Right ventricle myocardium inferior (tissue), 1 donor: ENCODE measurements at places on chromosomes 11 and 22. TPM values are rescaled to one million over a fixed set of nuclear protein-coding genes. Genes with fewer than 3 reads are reported as not detected.

DNA sequence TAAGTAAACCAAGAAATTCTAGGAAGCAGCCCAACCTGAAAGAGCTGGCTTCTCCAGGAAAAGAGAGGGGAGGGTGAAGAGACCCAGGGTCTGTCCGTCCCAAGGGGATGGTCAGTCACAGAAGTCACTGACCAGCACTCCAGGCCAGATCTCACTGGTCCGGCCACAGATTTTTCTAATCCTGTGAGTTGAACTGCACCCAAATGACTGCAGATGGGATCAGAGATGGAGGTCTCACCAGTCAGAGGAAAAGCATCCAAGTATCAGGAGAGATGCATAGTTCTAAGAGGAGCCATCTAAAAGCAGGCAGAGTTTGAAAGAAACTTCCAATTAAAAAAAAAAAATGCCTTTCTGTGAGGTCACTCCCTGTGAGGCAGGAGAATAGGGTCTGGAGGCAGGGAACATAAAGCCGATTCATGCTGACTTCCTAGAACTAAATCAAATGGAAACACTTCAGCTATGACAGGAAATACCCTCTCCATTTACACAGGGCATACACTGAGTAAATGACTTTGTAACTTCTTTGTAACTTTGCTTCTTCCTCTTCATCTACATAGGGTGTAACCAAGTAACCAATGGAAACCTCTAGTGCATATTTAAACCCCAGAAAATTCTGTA is 144.5 kb downstream of the CCDC34 start:
- no peak for DNase-seq

DNA sequence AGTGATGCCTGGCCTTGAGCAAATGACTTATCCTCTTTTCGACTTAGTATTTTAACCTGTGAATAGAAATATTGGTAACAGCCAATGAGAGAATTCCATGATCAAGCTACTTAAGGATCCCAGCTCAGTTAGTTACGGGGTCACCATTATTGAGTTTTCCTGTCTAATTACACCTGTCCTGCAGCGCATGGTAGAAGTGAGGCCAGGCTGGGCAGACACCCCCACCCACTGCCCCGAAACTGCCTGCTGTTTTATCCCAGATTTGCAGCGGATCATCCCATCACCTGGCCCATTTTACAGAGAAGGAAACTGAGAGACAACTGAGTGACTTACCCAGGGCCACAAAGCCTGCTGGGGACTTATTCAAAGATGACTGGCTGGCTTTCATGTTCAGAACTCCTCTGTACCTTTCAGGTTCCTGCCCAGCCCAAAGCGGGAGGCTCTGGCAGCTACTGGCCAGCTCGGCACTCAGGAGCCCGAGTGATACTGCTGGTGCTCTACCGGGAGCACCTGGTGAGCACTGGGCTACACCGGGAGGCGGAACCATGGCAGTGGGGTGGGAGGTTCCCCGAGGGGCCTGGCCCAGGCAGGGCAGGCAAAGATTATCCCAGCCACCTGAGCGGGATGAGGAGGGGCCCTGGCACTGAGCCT is 1.4 kb downstream of the MUS81 start:
- peak; percentile 21 for DNase-seq

DNA sequence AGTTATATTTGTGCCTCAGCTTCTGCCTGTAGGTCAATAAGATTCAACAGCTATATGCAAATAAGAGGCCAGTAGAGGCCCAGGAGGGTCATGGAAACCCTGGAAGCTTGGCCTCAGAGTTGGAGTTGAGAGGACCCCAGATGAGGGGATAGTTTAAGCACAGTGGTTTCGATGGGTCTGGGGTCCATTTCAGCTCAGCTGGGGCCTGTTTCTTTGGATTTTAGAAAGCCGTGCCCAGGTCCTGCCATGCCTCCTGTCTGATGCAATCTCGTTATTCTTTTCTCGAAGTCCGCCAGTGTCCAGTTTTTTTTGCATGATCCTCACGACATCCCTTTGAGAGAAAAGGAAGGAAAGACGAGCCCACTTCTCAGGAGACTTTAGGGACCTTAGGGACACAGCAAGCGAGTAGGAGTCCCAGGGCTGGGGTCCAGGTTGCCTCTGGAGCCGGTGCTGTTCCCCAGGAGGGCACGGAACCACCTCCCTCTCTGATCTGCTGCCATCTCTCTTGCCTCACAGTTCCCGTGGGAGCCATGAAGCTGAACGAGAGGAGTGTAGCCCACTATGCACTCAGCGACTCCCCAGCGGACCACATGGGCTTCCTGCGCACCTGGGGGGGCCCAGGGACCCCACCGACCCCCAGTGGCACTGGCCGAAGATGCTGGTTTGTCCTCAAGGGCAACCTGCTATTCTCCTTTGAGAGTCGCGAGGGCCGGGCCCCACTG is 2.6 kb upstream of the SMDT1 start:
- no peak for DNase-seq

DNA sequence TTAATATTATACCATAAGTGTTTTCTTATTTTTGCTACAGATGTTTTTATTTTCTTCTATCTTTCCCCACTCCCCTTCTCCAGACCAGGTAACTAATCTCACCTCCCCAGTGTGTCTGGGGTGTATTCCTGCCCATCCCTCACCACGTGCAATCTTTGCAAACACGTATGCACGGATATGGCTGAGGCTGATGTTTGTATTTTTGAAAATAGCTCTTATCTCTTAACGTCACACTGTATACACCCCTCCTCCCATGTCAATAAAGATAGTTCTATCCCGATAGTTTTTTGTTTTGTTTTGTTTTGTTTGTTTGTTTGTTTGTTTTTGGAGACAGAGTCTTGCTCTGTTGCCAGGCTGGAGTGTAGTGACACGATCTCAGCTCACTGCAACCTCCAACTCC is 127.5 kb downstream of the FBXO7 start:
- DNase-seq = no peak

DNA sequence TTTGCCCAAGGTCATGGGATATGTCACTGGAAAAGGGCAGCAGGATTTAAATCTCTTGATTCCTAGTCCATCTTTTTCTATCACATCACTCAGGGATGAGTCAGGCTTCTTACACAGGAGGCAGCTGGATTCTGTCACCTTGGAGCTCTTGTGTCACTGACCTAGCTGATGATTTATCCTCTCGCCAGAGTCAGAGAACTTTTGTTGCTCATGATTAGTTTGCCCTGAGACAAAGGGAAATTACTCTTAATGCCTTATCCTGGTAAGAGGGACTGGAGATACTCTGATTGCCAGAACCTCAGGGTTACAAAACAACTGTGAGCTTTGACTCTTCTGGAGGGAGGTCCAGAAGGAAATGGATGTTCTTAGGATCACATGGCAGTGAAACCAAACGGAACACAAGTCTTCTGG is 10.1 kb downstream of the COA4 start:
- DNase-seq = no peak

- peak; percentile 86 for DNase-seq
Observed at GRCh38 chr11:8033305-8034105, 46.4 kb downstream of the EIF3F start.

GRCh38 chr11:30091737-30092136 is 74.9 kb upstream of the KCNA4 start:
- DNase-seq = no peak

DNA sequence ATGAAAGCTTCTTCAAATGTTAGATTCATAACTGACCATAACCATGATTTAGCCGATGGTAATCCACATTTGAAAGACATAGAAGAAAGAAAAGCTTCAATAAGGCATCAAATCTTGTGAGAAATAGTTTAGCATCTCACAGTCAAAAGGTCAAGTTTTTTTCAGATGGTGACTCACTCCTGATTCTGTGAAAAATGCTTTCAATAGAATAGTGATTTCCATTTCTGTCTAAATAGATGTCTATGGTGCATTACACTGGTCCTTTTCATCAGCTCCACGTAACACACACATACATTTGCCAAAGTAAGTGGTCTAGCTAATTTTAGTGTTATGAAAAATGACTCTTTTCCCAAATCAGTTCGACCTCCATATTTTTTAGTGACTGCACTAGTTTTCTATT is 139.2 kb downstream of the LRRC4C start:
- no peak for DNase-seq

DNA sequence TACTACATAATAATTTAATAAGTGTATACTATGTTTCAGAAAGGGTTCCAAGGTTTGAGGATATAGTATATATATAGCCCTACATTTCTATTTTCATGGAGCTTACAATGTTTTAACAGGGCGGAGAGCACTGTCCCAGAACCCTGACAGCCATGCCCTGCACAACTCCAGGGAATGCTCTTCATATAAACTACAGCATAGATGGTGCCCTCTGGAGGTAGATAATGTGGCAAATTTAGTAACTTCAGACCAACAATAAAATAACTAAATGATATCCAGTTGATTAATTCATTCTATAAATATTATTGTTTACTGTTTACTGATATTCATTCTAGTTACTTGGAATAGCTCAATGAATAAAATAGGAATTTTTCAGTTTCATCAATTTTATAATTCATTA is 693.7 kb upstream of the CCDC179 start:
- no peak for DNase-seq

DNA sequence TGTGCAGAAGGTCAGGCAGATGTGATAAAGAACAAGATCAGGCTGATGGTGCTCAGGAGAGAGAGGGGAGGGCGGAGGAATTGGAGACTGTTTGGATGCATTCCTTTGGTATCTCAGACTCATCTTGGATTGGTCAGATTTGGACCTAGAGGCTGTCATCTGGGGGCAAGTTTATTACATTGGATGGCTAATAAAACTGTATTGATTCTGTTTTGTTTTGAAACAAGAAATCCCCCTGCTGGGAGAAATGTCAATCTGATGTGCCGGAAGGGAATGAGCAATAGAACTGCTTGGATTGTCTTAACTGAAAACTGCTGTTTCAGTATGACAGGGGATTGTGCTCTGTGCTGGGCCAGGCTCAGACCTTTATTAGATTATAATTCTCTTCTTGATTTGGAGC is 25.5 kb upstream of the CCDC90B start:
- no peak for DNase-seq

DNA sequence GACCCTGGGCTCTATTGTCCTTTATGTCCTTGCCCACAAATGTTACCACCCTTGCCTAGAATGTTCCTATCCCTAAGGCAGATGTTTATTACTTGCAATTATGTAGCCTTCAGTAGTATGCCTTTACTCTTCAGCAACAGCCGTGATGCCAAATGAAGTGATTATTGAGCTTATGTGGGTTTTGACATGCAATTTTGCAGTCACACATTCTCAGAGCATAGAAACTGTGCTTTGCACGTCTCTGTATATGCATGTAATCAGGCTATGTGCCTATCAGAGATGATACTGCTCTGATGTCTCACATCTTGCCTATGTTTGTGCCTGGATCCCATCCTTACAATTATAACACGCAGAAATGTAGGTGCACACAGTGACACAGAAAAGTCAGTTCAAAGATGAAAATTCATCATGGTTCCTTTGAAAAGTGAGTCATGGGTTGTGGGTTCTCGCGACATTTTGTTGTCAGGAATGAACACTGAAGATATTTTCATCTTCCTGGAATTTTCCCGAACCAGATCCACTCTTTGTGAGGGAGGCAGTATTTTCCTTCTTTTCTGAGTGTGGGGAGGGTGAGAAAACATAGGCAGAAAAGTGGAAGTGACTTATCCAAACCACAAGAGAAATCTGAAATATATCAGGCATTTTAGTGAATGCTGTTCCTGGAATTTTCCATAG is 81.1 kb downstream of the BMAL1 start:
- DNase-seq = no peak

- no peak for DNase-seq
Observed at GRCh38 chr11:73193251-73194033, 24.6 kb upstream of the P2RY2 start.

DNA sequence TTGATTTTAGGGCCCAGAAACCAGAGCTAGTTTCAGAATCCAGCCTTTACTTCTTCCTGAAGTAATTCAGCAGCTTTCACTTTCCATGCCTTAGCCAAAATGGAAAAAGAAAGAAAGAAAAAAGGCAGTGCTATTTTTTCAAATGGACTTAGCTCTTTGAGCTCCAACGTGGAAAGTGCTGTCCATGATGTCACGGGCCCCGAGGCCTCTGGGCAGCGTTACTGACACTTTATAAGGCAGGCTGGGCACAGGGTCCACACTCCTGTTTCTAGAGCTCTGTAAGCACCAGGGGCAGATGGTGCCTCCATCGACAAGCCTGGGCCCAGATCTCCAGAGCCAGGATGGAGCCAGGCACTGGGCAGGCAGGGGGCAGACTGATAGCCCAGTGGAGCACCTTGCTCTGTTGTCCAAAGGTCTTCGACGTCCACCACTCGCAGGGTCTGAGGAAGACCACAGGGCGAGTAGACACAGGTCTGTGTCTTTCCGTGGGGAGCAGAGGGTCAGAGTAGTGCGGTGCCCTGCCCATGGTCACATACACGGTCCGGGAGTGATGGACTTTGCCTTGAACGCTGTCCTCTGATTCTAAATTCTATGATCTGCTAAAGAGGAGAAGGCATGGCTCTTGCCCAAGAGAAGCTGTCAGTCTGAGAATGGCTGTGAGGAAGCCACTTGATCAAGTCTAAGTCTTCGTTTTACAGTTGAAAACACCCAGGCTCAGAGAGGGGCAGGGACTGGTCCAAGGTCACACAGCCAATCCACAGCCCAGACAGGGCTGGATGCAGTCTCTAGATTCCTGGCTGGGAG is 22.0 kb upstream of the WNT11 start:
- DNase-seq = no peak

- no peak for DNase-seq
Observed at GRCh38 chr22:46373921-46374662, 38.6 kb downstream of the TRMU start.

GRCh38 chr11:57163160-57163868 is 18.4 kb upstream of the LRRC55 start:
- no peak for DNase-seq

Gene AQP11
- total RNA-seq = 0.78 TPM

Gene OR5A1
- total RNA-seq = not detected

Gene BAIAP2L2
- 0.30 TPM for total RNA-seq

Gene ART1
- 1.7 TPM for total RNA-seq

Gene MPZL3
- 2.2 TPM for total RNA-seq

Gene CARD16
- 9.2 TPM for total RNA-seq

Gene CCDC34
- total RNA-seq = 3.8 TPM

Gene PARVA
- total RNA-seq = 65.3 TPM

Gene ZNF74
- total RNA-seq = 6.3 TPM
